Activated CD4-positive, alpha-beta memory T cell treated with anti-CD3 and anti-CD28 coated beads for 36 hours (primary cell): ENCODE measurements at places on chromosomes 16 and 17. TPM values are rescaled to one million over a fixed set of nuclear protein-coding genes. Genes with fewer than 3 reads are reported as not detected.

GRCh38 chr16:87233928-87234327 lies 83.3 kb downstream of the C16orf95 start:
- no peak for DNase-seq

DNA sequence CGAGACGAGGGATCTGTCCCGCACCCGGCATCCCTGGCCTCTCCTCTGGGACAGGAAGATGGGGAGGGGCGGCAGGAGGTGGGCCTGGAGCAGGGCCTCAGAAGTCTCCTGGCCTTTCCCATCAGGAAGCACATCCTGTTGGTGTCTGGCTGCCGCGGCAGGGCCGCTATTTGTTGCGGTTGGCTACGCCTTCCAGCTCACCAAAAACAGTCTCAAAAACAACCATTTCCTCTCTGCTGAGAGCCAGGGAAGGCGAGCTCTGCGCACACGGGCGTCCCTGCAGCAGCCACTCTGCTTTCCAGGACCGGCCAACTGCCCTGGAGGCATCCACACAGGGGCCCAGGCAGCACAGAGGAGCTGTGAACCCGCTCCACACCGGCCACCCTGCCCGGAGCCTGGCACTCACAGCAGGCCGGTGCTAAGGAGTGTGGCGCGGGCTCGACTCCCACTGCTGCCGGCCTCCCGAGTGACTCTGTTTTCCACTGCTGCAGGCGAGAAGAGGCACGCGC lies at the start of gene TMEM204:
TSS of gene TMEM204 (plus strand) at position 224 of the 509 bp plus-strand sequence. CDS start 610 bp downstream, outside the sequence.
- peak; percentile 66 for DNase-seq

DNA sequence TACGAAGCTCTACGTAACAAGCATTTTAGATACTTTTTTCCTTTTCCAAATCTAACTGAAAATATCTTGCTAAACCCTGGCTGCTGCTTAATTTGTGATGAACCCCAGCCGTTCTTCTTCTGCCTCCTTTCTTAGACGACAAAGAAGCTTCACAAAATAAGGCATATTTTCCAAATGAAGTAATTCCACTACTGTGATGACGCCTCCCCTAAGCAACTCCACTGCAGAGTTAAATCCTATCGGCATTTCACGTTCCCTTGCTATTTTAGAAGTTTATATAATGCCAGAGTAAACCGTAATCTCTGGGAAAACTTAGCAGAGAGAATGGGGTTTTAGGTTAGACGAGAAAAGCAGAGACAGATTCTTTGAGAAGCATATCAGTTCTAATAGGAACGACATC lies 683.1 kb upstream of the SALL1 start:
- no peak for DNase-seq

Gene KRT33A
- not detected for total RNA-seq

Gene ABI3
- total RNA-seq: 19.8 TPM

- no peak for DNase-seq
Measured at GRCh38 chr17:1943436-1943831, 81.7 kb downstream of the RTN4RL1 start.

DNA sequence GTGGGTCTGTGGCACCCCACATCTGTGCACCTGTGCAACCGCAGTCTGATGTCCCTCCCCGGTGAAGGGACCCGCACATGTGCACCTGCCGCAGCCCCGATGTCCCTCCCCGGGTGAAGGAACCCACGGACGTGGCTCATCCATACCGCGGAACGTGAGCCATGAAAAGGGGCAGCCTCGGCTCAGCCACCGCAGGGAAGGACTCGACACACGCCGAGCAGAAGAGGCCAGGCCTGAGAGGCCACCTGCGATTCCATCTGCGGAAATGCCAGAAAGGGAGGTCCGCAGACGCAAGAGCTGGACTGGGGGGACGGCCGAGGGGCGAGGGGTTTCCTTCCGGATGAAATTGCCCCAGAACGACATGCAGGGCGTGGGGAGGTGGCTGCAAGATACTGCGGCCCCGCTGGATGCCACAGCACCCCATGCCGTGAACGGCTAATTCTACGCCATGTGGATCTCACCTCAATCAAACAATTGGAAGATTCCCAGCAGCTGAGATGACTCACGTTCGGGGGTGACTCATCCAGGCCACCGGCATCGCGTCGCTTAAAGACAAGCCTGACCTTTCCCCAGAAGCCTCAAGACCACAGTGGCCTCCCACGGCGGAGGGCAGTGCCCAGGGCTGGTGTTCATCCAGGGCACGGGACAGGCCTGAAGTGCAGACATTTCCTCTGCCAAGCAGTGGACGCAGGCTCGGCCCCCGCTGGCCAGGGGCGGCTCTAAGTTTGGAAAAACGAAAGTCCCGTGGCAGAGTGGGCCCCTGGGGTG lies 21.0 kb downstream of the SOX8 start:
- DNase-seq: peak; percentile 94

DNA sequence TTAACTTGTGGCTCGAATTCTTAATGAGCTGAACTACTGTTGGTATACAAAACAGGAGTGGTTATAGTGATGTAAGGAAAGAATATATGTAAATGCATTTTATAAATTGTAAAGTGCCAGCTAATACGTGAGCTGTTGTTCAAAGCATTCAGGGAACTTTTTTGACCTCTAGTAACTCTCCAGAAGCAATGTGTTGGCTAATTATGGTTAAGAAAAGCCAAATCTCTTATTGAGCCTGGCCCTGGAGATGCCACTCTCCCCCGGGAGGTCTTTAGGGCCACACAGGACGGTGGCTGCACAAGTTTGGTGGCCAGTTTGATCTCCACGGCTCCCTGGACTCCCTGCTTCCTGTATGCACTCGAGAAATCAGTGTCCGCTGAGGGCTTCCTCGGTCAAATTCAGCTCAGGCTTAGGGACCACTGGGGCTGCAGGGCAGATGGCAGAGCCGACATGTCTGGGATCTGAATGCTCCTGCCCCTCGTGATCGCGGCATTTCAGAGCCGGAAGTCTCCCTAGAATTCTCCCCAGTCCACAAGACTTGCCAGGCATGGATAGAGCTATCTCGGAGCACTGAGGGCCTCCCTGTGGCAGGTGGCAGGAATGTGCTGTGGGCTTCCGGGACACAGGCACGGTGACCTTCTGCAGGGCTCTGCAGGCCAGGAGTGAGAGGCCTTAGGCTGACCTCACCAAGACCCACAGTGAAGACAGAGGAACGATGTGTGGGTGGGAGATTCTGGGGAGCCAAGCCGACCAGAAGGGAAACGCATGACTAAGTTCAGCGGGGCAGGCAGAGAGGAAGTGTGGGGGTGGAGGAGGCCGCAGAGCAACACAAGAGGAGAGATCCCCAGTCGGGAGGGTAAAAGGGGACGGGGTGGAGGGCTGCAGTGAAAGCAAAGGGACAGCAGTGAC lies 18.6 kb upstream of the PITPNM3 start:
- DNase-seq: peak; percentile 75

DNA sequence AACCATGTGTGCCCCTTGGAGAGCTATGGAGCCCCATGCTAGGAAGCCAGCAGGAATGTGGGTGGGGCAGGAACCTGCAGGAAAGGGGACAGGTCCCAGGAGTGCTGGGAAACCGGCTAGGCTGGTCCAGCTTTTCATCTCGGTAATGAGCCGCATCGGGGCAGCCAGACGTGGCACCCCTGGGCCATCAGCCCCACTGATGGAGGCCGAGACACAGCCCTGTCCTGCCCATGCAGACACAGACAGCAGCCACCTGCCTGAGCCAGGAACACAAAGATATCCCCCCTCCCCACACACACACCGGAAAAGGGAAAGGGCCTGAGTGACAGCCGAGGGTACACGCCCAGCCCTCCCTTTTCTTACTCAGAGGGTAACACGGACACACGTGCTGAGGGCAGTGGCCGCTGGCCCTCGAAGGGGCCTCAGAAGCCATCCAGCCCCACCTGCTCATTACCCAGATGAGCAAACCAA lies 18.1 kb downstream of the PPL start:
- DNase-seq: no peak

GRCh38 chr16:83627996-83628395 lies 179.8 kb upstream of the HSBP1 start:
- DNase-seq: no peak

Gene GFAP
- total RNA-seq: not detected

GRCh38 chr17:17792551-17793377 lies 44.0 kb downstream of the SREBF1 start:
- DNase-seq: peak; percentile 78

- peak; percentile 75 for DNase-seq
Measured at GRCh38 chr17:77372444-77373298, 231.9 kb downstream of the SEC14L1 start.

Gene OSGIN1
- 0.34 TPM for total RNA-seq

- no peak for DNase-seq
Measured at GRCh38 chr16:67571981-67572431, 9.7 kb downstream of the CTCF start.

DNA sequence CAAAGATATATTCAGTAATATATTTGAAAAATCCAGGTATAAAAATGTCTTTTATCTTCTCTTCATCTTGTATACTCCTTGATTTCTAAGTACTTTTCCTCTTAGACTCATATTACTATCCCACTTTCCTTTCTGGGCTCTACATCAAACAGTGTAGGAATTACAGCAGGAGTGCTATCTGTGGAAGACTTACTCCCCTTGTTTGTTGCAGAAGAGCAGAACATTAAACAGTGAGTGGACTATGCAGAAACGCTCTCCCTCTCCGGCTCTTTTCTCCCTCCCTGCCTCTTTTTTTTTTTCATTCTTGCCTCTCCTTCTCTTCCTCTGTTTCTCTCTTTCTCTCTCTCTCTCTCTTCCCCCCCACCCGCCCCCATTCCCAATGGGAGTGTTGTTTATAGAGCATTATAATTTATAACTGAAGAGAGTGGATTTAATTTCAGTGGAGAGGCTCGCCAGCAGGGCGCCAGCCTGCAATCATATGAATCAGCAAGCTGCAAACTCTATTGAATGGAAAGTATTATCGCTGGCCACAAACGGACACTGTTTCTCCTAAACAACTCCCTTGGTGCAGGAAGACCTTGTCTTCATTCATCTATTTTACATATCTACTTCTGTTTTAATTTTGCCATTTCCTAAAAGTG lies 242.3 kb upstream of the TBX2 start:
- no peak for DNase-seq

- DNase-seq: peak; percentile 85
Measured at GRCh38 chr16:88456356-88457292, 3.5 kb downstream of the ZFPM1 start.

- DNase-seq: no peak
Measured at GRCh38 chr17:50533185-50533584, 650 bp downstream of the EPN3 start.

- DNase-seq: peak; percentile 94
Measured at GRCh38 chr17:79074649-79075445, at the start of gene ENGASE. ENGASE (plus strand) TSS chr17:79074824; CDS start chr17:79074945, 121 bp downstream.

Gene TNFSF13
- total RNA-seq: 0.94 TPM

Gene CES4A
- total RNA-seq: 25.0 TPM

- DNase-seq: no peak
Measured at GRCh38 chr17:73882590-73882989, 238.3 kb upstream of the SDK2 start.

- DNase-seq: peak; percentile 76
Measured at GRCh38 chr16:89909777-89910716, 8.6 kb upstream of the MC1R start.

DNA sequence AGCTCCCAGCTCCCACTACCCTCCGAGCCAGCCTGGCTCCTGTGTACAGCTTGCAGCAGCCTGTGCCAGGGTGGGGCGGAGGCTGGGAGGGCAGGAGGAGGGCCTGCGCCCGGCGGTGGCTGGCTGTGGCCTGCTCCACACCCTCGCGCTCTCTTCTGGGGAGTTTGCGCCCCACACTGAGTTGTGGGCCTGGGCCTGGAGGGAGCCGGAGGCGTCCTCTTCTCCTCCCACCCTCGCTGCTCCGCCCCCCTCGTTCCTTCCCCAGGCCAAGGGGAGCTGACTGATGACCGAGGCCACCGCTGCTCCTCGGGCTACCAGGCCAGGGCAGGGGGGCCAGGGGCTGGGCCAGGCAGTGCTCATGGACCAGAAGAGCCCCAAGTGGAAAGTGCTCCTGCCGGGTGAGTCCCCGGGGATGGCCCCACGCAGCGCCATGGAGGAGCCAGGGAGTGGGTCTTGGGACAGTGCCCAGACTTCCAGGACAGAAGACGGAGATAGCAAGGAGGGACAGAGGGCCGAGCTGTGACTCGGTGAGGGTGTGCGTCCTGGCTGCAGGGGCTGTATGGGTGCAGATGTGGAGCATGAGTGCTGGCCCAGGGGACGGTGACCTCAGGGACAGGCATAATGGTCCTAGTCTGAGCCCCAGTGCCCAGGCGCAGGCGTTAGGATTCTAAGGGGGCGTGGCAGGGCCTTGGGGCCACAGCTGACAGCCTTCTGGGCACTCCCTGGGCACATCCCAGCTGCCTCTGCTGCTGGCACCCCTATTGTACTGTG lies 242.1 kb upstream of the GSE1 start:
- DNase-seq: no peak
